ENCODE measurements at places on chromosomes 5 and 9.
A peak's percentile ranks its signal among the peaks of the same experiment; 100 is the strongest.

GRCh38 chr9:134136118-134136995 is 475 bp downstream of the WDR5 start:
- no peak for DNase-seq

- no peak for DNase-seq
Observed at GRCh38 chr9:13971966-13972655, 341.8 kb downstream of the NFIB start.

DNA sequence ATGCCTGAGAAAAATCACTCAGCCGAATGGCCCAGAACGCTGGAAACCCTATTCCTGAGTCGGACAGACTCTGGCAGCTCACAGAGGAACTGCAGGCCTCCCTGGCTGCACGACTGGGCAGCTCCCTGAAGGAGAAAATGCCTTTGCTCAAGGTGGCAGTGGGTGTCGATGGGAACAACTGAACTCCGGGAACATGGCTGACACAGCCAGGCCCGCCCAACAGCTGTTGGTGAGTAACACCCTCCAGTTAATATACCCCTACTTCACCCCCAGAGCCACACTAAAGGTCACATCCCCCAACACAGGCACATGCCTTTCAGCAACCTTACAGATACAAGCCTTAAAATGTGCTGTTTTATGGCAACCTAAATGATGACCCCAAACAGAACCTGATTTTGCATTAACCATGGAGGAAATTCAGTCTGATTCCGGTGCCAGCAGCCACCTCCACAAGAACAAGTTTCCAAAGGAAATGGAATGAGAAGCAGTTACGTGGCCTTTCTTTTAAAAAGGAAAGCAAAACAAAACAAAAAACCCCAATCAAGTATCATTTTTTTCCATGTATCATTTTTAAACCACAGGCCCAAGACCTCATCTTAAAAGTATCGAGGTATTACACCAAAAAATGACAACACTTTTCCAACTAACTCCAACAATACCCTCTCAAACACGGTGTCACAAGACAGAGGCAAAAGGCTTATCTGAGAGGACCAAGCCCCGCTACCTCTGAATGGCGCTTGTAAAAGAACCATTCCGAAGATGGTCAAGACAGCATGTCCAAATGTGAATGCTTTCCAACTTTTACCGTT is 3.1 kb downstream of the KLF9 start:
- peak; percentile 69 for DNase-seq

DNA sequence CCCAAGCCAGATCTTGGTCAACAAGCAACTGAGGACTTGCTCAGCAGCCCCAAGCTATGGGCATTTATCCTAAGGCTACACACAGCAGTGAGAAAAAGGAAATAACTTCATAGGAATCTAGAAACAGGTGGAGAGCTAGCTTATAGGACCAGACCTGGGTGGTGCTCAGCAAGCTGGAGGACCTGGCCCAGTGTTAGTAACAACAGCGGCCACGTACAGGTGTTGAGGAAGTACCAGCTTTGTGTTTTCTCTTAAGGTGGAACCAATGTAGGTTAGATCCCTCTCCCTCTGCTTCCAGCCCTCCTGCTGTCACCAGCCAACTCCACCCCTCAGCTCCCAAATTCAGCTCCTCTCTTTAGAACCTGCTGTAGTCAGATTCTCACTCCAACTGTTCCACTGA is 43.4 kb downstream of the IRF1 start:
- no peak for DNase-seq

GRCh38 chr5:148825716-148826052 is 727 bp upstream of the ADRB2 start:
- no peak for DNase-seq

GRCh38 chr5:7374186-7374585 is 21.8 kb upstream of the ADCY2 start:
- no peak for DNase-seq

DNA sequence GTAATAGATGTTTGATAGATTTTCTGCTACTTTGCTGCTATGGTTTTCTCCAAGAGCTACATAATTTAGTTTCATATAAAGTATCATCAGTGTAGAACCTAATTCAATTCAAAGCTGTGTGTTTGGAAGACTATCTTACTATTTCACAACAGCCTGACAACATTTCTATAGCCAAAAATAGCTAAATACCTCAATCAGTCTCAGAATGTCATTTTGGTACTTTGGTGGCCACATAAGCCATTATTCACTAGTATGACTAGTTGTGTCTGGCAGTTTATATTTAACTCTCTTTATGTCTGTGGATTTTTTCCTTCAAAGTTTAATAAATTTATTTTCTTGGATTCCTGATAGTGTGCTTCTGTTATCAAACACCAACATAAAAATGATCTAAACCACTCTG is 35.1 kb upstream of the CCDC152 start:
- no peak for DNase-seq

GRCh38 chr5:139513852-139514485 is 31.4 kb upstream of the STING1 start:
- no peak for DNase-seq

- DNase-seq, result peak; percentile 48
Observed at GRCh38 chr5:78533356-78533755, 115.2 kb downstream of the LHFPL2 start.

DNA sequence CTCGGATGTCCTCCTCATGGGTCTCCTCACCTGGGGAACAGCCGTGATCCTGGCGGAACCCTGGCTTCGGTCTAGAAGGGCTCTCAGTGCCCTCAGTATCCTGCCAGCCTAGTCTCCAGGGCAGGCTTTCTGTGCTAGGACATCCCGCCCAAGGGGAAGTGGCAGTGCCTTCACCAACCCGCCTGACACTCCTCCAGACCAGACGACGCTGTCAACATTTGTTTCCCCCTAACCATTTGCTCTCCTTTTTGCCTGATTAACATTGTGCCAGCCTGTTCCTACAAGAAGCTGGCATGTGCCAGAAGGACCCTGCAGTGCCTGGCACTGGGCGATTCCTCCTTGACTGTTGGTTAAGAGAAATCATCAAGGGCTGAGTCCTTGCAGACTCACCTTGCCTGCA is 358.9 kb upstream of the IRX2 start:
- no peak for DNase-seq

DNA sequence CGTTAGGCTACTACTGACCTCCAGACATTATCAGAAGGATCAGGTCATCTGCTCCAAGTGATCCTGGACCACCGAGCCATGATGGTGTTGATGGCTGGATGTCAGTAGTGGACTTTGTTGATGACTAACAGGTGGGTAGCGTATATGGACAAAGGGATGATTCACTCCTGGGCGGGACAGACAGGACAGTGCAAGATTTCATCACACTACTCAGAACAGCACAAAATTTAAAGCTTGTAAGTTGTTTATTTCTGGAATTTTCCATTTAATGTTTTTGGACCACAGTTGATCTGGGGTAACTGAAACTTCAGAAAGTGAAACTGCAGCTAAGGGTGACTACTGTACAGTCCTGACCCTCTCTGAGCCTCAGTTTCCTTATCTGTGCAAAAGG is 12.7 kb downstream of the PDGFRB start:
- peak; percentile 88 for DNase-seq

DNA sequence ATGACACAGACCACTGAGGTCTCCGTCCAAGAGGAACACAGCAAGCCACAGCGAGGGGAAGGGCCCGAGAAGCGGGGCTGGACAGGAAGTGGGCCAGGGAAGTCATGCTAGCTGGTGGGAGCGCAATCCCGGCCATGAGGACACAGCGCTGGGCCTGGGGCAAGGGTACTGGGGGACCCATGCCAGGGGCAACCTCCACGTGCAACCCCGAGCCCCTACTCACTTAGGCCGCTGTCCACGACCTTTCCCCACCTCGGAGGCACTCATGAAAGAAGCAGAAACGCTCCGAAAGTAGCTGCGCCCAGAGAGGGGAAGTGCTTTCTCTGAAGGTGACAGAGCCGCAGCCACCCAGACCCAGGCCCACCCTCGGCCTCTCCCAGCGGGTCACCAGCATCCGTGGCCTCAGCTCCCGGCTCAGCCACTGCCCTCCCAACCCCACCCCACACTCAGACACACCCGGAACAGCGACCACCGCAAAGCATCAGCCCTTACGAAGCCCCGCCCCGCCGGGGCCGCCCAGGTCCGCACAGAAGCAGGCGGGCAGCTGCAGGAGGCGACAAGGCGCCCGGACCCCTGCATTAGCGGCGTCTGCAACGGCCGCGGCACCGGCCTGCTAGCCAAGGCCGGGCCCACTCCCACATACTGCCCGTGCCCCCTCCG is 782 bp downstream of the BICD2 start:
- no peak for DNase-seq

GRCh38 chr9:124438091-124438490 is 12.2 kb upstream of the ADGRD2 start:
- no peak for DNase-seq

- DNase-seq, result no peak
Observed at GRCh38 chr5:80172067-80172695, 83.7 kb downstream of the SERINC5 start.

GRCh38 chr9:91750343-91750742 is 199.7 kb downstream of the ROR2 start:
- DNase-seq, result no peak

DNA sequence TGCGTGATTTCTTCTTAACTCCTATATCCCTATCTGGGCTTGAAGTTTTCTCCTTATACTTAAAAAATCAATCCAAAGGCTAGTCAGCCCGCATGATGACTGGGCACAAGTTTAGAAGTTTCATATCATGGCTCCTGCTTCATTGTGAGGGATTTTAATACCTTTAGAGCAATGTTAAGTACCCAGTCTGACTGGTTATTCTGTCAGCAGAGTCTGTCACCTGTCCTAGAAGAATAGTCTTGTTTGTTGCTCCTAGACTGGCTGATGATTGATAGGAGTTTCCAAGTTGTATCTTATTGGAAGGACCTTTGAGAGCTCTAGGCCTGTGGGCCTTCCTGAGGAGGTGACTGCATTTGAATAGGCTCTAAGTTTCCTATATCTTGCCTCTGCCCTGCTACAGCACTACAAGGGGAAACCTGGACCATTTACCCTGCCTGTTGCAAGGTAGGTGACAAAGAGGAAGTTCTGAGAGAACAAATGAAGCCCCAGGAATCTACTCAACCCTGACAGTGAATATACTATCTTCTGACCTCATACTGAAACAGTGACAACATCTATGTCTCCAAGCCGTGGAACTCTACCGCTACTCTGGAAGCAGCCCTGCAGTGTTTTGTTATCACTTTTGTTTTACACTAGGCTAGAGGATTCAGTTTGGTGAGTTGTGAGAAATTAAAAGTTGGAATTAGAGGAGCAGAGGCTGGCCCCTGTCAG is 66.5 kb downstream of the F2RL2 start:
- DNase-seq, result no peak

DNA sequence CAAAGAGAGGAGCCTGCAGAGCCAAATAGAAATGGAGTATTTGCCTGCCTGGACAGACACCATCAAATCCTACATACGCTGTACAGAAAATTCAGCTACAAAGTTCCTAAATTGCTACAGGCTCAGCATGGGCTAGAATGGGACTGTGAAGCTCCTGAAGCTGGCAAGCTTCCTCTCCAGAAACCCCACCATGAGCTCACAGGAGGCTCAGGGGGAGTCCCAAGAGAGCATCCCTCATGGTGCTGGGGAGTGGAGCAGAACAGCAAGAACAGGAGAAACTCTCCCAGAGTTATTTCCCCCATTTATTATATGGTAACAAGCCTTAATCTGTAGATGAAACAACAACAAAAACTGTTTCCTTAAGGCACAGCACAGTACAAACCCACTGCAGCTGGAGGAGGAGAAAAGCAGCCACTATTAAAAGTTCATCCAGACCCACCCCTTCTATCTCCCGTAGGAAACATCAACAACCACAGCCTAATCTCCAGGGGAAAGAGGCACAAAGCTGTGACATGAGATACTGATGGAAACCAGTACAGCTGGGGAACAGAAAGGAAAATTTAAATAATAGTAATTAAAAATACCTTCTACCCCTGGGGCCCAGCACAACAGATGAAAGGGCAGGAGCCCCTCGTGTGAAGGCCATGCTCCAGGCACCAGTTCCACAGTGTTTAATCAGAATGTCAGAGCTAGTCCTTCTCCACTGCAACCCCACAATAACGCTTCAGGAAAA is 548.5 kb downstream of the MTRR start:
- DNase-seq, result no peak

DNA sequence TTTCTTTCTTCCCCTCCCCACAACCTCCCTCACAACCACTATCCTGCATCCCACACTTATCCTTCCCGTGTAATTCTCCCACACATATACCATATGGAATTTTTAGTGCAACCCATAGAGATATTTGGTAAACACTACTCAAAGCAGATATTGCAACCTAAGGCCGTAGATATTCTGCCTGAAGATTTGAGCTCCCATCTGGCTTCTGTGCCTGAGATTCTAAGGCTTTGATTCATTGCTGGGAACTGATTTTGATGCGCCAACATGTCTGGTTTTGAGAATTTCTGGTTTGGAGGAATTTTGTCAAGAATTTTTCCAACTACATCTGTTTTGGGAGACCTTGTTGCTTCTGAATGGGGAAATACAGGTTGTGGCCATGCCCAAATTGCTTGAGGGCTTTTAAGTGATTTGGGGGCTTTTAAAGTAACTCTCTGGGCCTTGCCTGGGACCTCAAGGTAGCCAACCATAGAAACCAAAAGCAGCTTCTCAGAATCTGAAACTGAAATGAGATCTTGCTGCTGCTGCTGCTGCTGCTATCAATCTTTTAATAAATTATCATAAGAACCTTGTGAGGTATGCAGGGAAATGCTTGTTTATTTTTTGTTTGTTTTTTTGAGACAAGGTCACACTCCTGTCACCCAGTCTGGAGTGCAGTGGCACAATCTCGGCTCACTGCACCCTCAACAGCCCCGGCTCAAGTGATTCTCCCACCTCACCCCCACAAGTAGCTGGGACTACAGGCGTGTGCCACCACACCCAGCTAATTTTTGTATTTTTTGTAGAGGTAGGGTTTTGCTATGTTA is 36.2 kb downstream of the PLAC8L1 start:
- DNase-seq, result no peak

GRCh38 chr5:112232667-112233066 is 186.4 kb downstream of the EPB41L4A start:
- DNase-seq, result no peak

DNA sequence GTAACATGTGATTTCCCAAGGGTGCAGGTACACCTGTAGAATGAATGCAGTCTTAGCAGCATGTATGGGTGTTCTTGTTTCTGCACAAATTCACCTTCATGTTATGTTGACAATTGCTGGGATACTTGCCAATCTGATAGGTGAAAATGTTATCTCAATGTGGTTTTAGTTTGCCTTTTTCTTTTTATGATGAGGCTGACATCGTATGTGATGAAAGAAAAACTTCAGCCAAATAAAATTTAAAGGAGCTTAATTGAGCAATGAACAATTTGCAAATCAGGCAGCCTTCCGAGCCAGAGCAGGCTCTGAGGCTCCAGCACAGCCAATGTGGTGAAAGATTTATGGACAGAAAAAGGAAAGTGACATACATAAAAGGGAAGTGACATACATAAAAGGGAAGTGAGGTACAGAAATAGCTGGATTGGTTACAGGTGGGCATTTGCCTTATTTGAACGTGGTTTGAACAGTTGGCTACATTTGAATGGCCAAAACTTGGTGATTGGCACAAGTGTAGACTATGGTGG is 10.5 kb downstream of the TAL2 start:
- DNase-seq, result no peak
